ENCODE measurements at places on chromosomes 6 and 20. TPM values are rescaled to one million over a fixed set of nuclear protein-coding genes. Genes with fewer than 3 reads are reported as not detected.
A peak's percentile ranks its signal among the peaks of the same experiment; 100 is the strongest.

DNA sequence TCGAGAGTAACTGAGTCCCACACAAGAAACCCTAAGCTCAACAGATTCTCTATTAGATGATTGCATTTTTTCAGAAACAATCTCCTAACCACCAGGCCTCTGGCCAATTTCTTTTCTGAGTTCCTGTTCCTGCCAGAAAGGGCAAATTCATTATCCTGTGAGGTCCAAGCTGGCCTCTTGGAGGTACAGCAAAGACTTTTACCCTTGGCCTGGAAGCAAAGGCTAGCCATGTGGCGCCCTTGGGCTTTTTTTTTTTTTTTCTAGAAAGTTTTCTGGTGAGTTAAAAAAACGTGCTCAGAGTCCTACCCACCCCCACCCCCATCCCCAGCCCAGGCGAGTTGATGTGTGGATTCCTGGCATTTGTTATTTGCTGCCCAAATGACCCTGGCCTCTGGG, 59.0 kb upstream of the EEF1A1 start:
- DNase-seq, result no peak

GRCh38 chr6:103870970-103871369, 988.7 kb downstream of the HACE1 start:
- DNase-seq, result no peak

- DNase-seq, result no peak
Observed at GRCh38 chr6:39841291-39841690, 49.1 kb downstream of the DAAM2 start.

DNA sequence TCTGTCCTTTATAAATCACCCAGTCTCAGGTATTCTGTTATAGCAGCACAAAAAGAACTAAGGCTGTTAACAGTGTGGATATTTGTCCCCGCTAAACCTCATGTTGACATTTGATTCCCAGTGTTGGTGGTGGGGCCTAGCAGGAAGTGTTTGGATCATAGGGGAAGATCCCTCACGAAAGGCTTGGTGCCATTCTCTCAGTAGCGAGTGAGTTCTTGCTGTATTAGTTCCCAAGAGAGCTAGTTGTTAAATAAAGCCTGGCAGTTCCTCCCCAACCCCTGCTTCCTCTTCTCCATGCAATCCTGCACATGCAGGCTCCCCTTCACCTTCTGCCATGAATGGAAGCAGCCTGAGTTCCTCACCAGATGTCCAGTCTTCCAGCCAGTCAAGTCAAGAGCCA, 29.8 kb upstream of the ERVFRD-1 start:
- no peak for DNase-seq

- DNase-seq, result peak; percentile 43
Observed at GRCh38 chr20:25081065-25081729, 744 bp downstream of the VSX1 start.

DNA sequence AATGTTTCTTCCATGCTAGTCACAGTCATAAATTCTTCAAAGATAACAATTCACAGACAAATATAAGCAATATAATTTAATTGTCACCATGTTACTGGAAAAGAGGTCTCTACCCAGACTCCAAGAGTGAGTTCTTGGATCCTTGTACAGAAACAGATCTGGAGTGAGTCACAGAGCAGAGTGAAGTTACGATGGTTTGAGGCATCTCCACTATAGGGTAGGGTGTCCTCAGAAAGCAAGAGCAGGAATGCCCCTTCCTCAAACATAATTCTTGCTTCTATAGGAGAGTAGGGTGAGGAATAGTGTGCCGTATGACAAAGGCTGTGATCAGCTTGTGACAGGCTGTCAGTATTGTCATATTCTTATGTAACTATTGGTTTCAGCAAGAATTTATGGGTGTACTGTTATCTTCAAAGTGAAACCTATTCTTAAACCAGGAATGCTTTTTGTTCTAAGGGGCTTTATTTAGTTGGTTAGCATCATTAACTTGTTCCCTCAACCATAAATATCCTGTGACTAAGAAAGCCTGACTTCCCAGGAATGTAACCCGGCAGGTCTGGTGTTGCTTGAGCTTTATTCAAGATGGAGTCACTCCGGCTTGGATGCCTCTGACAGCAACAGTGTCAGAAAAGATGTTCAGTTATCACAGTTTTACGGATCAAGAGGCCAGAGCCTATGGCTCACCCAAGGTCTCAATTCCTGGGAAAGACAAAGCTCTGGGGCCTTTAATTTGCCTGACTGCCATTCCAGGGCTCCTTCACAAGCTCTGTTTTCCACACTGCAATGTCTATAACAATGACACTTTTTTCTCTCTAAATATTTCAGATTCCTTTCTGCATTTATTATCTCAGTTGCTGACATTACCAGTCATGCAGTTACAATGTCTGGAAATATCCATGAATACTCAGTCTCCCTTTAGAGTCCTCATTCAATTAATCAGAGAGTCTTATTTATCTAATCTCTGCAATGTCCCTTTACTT, 298.6 kb downstream of the C6orf118 start:
- DNase-seq, result no peak

DNA sequence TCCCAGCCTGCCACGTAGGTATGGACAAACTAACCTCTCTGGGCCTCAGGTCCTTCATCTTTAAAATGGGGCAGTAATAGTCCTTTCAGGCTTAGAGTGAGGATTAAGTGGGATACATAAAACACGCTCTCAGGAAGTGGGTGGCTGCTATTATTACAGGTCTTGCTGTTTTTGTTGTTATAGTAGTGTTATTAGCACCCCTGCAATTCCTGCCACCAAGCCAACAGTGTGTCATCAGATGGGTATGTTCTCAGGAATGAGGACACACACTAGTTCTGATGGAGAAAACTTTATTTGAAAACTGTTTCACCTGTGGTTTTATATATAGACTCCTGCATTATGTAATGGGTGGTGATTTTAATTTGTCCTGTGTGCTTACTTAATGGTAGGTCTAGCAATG, 131.7 kb downstream of the LRRC1 start:
- DNase-seq, result no peak

GRCh38 chr6:21476112-21476511, 117.4 kb upstream of the SOX4 start:
- no peak for DNase-seq

DNA sequence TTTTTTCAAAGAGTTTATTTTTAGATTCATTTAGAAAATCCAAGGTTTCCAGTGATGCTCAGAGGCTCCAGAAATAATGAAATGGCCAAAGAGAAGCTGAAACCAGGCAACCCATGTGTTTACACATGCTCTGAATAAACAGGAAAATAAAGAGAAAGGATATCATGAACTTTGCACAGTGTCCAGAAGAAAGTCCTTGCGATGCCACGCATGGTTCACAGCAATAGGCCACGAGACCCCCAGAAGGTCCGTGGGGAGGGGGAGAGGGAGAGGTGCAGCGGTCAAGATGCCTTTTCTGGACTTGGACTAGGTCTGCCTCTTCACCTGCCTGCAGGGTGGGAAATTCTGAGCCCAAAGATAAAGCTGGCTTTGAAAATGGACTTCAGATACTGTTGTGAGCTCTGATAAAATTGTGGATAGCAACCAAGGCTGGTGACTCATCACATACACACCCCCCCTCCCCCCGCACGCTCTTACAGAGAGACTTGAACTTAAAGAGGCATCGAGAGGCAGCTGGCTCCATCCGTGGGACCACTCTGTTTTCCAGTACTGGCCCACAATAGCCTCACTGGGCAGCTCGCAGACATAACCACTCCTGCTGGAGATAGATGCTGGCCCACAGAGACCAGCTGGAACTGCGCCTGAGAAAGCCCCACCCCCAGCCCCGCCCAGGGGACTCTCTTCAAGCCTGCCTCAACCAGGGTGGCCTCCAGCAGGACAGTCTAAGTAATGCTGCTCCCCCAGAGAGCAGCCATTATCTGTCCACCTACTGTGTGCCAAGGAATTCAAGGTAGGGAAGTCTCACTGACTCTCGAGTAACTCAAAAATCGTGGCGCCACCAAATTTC, 21.2 kb upstream of the NFATC2 start:
- no peak for DNase-seq

DPPA5 gene
- total RNA-seq, result not detected

PHACTR1 gene
- 0.63 TPM for total RNA-seq

USP49 gene
- total RNA-seq, result 5.2 TPM

TMC2 gene
- total RNA-seq, result not detected

COL9A1 gene
- total RNA-seq, result not detected

TMEM217 gene
- 0.23 TPM for total RNA-seq

PLCB1 gene
- total RNA-seq, result 3.3 TPM

All from T-cell (primary cell).